Activated T-cell treated with anti-CD3 and anti-CD28 coated beads for 48 hours (primary cell): ENCODE measurements at places on chromosomes 3 and 15.

GRCh38 chr3:71050538-71051258 lies 532.8 kb downstream of the FOXP1 start:
- no peak for DNase-seq

- DNase-seq, result no peak
Observed at GRCh38 chr15:31262143-31262530, 64.5 kb upstream of the KLF13 start.

- DNase-seq, result no peak
Observed at GRCh38 chr15:28091313-28091712, 7.8 kb downstream of the OCA2 start.

- no peak for DNase-seq
Observed at GRCh38 chr3:52126036-52126435, 28.2 kb downstream of the POC1A start.

GRCh38 chr3:97883736-97884135 lies 61.9 kb downstream of the CRYBG3 start:
- no peak for DNase-seq
